ENCODE measurements at places on chromosomes 5 and 9.

DNA sequence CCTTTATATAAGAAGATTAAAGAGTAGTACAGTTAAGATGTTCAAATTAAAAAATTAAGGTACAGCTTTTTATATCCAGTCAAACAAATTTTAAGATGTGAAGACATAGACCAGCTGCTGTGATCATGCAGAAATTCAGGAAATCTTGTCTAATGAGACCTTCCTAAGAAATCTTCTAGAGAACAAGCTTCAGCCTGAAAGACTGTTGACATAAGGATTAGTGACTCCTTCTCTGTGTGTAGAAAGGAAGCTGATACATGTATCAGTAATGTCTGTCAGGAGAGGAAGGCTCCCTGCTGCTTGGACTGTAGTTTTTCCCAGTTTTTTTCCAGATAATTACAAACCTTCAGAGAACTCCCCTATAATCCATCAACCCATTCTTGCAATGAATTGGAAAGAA, 75.8 kb upstream of the PCSK5 start:
- DNase-seq = no peak

- no peak for DNase-seq
Observed at GRCh38 chr5:63286724-63287123, 675.5 kb downstream of the HTR1A start.

GRCh38 chr5:65924366-65925043, 1.9 kb upstream of the ERBIN start:
- no peak for DNase-seq

DNA sequence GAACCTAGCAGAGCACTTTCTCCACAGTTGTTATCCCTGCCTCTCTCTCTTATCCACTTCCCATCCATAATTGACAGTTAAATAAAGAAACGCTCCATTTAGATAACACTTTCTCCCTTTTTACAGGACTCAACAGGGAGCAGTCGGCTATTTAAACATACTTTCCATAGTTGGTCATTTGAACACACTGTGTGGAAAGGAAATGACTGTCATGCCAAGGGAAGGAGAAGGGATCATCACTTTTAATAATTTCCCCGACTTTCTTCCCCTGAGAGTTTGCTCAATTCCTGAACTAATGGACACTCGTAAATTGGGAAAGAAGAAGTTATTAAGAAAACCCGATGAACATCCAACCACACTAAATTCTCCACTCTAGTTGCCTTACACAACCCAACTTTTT, 400.8 kb upstream of the PTGER4 start:
- no peak for DNase-seq

- no peak for DNase-seq
Observed at GRCh38 chr5:91635950-91636734, 253.0 kb upstream of the ARRDC3 start.

Measured in fibroblast of skin of left quadriceps (primary cell).